ENCODE measurements at places on chromosomes 5 and 9. TPM values are rescaled to one million over a fixed set of nuclear protein-coding genes. Genes with fewer than 3 reads are reported as not detected.

DNA sequence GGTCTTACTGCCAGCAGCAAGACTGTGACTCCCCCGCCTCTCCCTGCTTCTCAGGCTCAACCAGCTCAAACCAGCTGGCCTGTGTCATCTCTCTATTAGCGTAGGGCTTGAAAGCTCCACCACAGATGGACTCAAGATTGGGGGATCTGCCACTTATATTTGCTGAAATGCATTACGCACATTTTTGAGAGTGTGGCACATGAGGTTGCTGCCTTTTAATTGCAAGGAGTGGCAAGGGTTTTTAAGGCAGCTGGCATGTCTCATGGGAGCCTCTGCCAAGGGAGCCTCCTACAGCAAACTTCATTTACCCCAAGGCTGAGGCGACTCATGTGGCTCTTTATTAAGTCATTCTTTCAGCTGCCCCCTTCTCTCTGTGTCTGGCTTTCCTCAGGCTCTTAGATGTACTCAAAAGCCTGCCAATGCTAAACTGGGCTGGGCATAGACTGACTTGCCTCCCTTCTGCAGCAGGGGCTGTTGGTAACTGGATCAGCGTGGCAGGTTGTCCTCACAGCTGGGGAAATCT is 219.3 kb downstream of the SMARCA2 start:
- DNase-seq, result peak; percentile 47

GRCh38 chr5:143174714-143175398 is 228.6 kb downstream of the NR3C1 start:
- no peak for DNase-seq

GRCh38 chr9:100213730-100214477 is 114.9 kb downstream of the INVS start:
- no peak for DNase-seq

GRCh38 chr9:84748112-84748511 is 78.6 kb downstream of the NTRK2 start:
- no peak for DNase-seq

The NDOR1 gene
- 31.6 TPM for total RNA-seq

The SEMA4D gene
- 192 TPM for total RNA-seq

All from glutamatergic neuron (in vitro differentiated cells).